ENCODE measurements at places on chromosomes 3 and 15. TPM values are rescaled to one million over a fixed set of nuclear protein-coding genes. Genes with fewer than 3 reads are reported as not detected.

Gene EFCC1
- polyA plus RNA-seq: 1.3 TPM

Gene UPK1B
- not detected for polyA plus RNA-seq

Gene XRN1
- polyA plus RNA-seq: 19.8 TPM

Gene SOX14
- not detected for polyA plus RNA-seq

Gene HIGD2B
- not detected for polyA plus RNA-seq

Gene NPAP1
- polyA plus RNA-seq: 0.09 TPM

Gene NOX5
- 0.17 TPM for polyA plus RNA-seq

Gene WDR93
- polyA plus RNA-seq: 0.13 TPM

Gene DPPA2
- polyA plus RNA-seq: not detected

Gene GOLGA8G
- polyA plus RNA-seq: 0.03 TPM

Gene LMAN1L
- not detected for polyA plus RNA-seq

Gene TIMP4
- polyA plus RNA-seq: 2.6 TPM

Gene CGNL1
- polyA plus RNA-seq: 8.5 TPM

Gene C15orf62
- 1.3 TPM for polyA plus RNA-seq

Gene KCNAB1
- not detected for polyA plus RNA-seq

Gene ACAD9
- polyA plus RNA-seq: 23.0 TPM

Gene TLR9
- polyA plus RNA-seq: 0.30 TPM

Gene CSNK1G1
- polyA plus RNA-seq: 14.5 TPM

All from muscle of arm (tissue), 14 donors.